Immature natural killer cell (primary cell): ENCODE measurements at places on chromosomes 16 and 17. TPM values are rescaled to one million over a fixed set of nuclear protein-coding genes. Genes with fewer than 3 reads are reported as not detected.
A peak's percentile ranks its signal among the peaks of the same experiment; 100 is the strongest.

Gene DLX3
- polyA plus RNA-seq: not detected

Gene ACSM5
- polyA plus RNA-seq: not detected

Gene ENPP7
- 0.16 TPM for polyA plus RNA-seq

DNA sequence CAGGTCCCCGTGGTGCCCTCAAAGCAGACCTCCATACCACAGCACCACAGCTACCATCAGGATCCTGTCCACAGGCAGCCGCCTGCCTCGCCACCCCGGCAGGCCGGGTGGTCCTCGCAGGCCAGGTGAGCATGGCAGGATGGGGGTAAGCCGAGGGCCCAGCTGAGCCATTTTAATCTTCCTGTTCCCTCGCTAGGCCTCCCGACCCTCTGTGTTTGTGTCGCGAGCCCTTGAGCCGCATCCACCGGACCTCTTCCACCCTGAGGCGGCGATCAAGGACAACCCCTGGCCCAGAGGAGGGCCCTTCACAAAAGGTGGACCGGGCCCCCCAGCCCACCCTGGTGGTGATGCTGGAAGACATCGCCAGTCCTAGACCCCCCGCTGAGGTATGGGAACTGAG is 2.0 kb downstream of the PRR14 start:
- H3K27ac ChIP-seq: peak overlapping the region; percentile 87
- H3K4me1 ChIP-seq: peaks cover 44% of the 10 kb centered on the region
- no peak for DNase-seq
- H3K27me3 ChIP-seq: peaks cover 5% of the 10 kb centered on the region
- peak overlapping the region; percentile 86 for H3K4me3 ChIP-seq
- peaks cover 11% of the 10 kb centered on the region for H3K36me3 ChIP-seq

DNA sequence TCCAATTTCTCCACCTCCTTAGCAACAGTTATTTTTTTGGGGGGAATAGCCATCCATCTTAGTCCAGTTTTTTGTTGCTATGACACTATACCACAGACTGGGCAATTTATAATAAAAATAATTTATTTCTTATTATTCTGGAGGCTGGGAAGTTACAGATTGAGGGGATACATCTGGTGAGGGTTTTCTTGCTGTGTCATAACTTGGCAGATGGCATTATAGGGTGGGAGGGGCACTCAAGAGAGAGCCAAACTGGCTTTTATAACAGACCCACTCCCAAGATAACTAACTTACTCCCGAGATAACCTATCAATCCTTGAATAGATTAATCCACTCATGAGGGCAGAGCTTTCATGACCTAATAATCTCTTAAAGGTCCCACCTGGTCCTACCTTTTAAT is 84.2 kb downstream of the ABCA8 start:
- no peak for DNase-seq
- no peaks in the 10 kb centered on the region for H3K36me3 ChIP-seq
- H3K27ac ChIP-seq: no peak overlapping the region
- no peaks in the 10 kb centered on the region for H3K27me3 ChIP-seq

DNA sequence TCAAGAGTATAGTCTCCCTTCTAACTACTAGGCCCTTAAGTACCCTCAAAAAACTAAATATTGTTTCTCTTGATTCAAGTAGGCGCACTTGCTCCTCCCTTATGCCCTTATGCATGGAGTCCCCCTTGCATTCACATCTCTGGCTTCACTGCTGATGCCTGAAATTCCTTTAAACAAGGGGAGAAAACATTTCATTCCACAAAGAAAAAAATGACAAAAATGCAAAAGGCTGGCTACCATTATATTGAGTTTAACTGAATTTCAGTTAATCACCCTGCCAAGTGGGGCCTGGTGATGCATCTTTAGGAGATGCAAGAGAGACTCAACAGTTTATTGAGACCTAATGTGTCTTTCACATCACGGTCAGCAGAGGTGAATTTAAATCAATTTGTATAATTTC is 35.6 kb downstream of the CRLF3 start:
- H3K4me1 ChIP-seq: peaks cover 17% of the 10 kb centered on the region
- peaks cover 15% of the 10 kb centered on the region for H3K36me3 ChIP-seq
- peaks cover 3% of the 10 kb centered on the region for H3K27me3 ChIP-seq
- DNase-seq: no peak
- H3K27ac ChIP-seq: peak overlapping the region; percentile 18
- H3K4me3 ChIP-seq: no peak overlapping the region

DNA sequence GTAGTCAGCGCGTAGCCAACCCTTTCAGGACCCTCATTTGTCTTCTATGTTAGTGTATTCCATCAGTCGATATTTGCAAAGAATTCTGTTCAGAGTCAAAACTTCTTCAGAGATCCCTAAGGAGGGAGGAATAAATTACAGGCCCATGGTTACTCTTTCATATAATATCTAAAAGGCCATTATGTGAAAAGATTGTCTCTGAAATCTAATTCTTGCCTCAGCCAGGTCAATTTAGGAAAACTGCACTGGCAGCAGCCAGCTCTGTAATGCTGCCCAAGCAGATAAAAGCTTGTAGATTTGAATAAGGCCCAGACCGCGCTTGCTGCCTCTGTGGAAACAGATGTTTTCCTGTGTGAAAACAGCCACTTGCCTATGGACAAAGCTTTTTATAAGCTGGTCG is 379.8 kb downstream of the CNTNAP4 start:
- no peak overlapping the region for H3K4me3 ChIP-seq
- H3K4me1 ChIP-seq: no peaks in the 10 kb centered on the region
- H3K27me3 ChIP-seq: no peaks in the 10 kb centered on the region
- no peaks in the 10 kb centered on the region for H3K36me3 ChIP-seq

GRCh38 chr16:88773812-88774291 is 11.2 kb downstream of the PIEZO1 start:
- DNase-seq: no peak
- no peak overlapping the region for H3K27ac ChIP-seq
- no peak overlapping the region for H3K4me3 ChIP-seq
- peaks cover 38% of the 10 kb centered on the region for H3K4me1 ChIP-seq
- peaks cover 3% of the 10 kb centered on the region for H3K27me3 ChIP-seq

GRCh38 chr17:20214794-20215193 is 205.6 kb downstream of the SPECC1 start:
- H3K4me3 ChIP-seq: no peak overlapping the region
- H3K36me3 ChIP-seq: peaks cover 4% of the 10 kb centered on the region
- H3K4me1 ChIP-seq: no peaks in the 10 kb centered on the region
- DNase-seq: no peak
- H3K27ac ChIP-seq: peak overlapping the region; percentile 26
- no peaks in the 10 kb centered on the region for H3K27me3 ChIP-seq

DNA sequence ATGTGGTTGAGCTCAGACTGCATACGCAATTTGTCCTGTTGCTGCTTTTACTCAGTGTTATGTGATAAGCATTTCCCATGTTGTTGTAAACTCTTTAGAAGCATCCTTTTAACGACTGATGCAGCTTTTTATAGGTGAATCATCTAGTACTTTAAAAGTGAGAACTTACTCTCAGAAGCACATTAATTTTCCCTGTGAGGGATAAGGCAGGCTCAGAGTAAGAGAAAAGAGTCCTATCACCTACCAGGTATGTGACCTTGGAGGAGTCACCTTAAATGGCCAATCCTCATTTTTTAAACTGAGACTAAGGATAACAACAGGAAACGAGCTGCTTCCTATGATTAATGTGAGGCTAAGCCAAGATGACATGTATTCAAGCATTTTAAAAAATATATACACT is 34.4 kb upstream of the GAN start:
- H3K4me1 ChIP-seq: no peaks in the 10 kb centered on the region
- no peak for DNase-seq
- H3K27me3 ChIP-seq: peaks cover 6% of the 10 kb centered on the region
- no peak overlapping the region for H3K27ac ChIP-seq
- H3K36me3 ChIP-seq: no peaks in the 10 kb centered on the region
- no peak overlapping the region for H3K4me3 ChIP-seq

GRCh38 chr17:80871341-80871740 is 120.3 kb upstream of the CHMP6 start:
- peaks cover 4% of the 10 kb centered on the region for H3K36me3 ChIP-seq
- H3K27me3 ChIP-seq: peaks cover 2% of the 10 kb centered on the region
- peaks cover 31% of the 10 kb centered on the region for H3K4me1 ChIP-seq
- peak overlapping the region; percentile 34 for H3K27ac ChIP-seq
- peak overlapping the region; percentile 63 for H3K4me3 ChIP-seq

DNA sequence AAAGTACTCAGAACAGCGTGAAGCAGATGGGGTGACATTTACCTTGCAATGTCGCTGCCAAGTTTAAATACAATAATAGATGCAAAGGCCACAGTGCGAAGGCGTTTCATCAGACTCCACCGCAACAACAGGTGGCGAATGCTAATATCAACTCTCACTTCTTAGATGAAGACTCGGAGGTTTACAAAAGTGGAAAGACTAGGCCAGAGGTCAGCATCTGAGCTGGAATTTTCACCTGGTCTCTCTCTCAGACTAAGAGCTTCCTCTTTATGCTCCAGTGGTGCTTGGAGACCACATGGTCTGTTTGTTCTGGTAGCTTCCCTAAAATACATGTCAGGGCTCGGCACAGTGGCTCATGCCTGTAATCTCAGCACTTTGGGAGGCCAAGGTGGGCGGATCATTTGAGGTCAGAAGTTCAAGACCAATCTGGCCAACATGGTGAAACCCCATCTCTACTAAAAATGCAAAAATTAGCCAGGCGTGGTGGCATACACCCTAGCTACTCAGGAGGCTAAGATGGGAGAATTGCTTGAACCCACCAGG is 169.1 kb downstream of the XYLT1 start:
- no peaks in the 10 kb centered on the region for H3K27me3 ChIP-seq
- no peak overlapping the region for H3K27ac ChIP-seq
- H3K36me3 ChIP-seq: no peaks in the 10 kb centered on the region
- peaks cover 32% of the 10 kb centered on the region for H3K4me1 ChIP-seq

- H3K27ac ChIP-seq: no peak overlapping the region
- H3K4me1 ChIP-seq: peaks cover 4% of the 10 kb centered on the region
- no peak overlapping the region for H3K4me3 ChIP-seq
- H3K27me3 ChIP-seq: peaks cover 6% of the 10 kb centered on the region
Measured at GRCh38 chr16:4293181-4293716, 20.4 kb upstream of the TFAP4 start.
